ENCODE measurements at places on chromosomes 1 and 21.

DNA sequence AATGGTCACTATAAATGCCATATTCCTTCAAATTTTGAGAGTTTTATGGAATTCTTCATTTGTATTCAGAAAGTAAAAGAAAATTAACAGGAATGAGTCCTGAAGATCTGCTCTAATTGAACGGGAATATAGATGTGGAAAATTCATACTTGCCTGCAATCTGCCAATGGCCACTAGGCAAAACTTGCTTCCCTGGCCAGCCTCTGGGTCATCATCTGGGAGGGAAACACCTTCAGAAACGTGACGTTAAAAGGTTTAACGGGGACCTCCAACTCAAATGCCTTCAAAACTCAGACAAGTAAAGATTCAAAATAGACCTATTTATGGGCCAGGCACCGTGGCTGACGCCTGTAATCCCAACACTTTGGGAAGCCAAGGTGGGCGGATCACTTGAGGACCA, 21.7 kb upstream of the CTSK start:
- no peak overlapping the region for H3K27ac ChIP-seq
- H3K27me3 ChIP-seq: no peaks in the 10 kb centered on the region
- no peak for DNase-seq
- H3K4me3 ChIP-seq: no peak overlapping the region
- no peaks in the 10 kb centered on the region for H3K4me1 ChIP-seq

GRCh38 chr1:175128523-175128922, 60.9 kb downstream of the TNN start:
- no peak for DNase-seq
- no peak overlapping the region for H3K27ac ChIP-seq
- H3K36me3 ChIP-seq: no peaks in the 10 kb centered on the region
- no peaks in the 10 kb centered on the region for H3K4me1 ChIP-seq

GRCh38 chr1:233497679-233498078, 116.2 kb upstream of the KCNK1 start:
- no peaks in the 10 kb centered on the region for H3K36me3 ChIP-seq
- H3K27me3 ChIP-seq: peaks cover 27% of the 10 kb centered on the region
- no peak for DNase-seq
- H3K4me1 ChIP-seq: no peaks in the 10 kb centered on the region
- no peak overlapping the region for H3K27ac ChIP-seq

DNA sequence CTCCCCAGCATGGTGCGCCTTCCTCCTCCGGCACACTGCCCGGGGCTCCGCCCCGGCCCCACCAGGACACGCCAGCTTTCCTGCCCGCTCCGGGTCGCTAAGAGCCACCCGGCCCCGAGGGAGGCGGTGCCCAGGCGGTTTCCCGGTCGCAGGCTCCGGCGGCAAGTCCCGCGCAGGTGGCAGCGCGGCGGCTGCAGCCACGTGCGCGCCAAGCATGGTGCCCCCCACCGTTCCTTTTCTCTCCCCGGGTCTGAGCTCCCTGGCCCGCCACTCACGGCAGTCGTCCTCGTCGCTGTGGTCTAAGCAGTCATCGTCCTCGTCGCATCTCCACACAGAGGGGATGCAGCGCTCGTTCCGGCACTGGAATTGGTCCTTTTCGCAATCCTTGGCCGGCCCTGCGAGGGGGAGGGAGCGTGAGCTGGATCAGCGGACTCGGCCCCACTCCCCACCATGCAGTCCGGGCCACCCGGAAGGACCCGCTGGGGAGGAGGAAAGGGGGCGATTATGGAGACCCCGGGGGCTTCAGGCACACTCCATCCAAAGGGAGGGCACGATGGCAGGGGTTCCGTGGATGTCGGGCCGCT, 1.2 kb downstream of the LRP8 start:
- no peak for DNase-seq
- H3K27me3 ChIP-seq: no peaks in the 10 kb centered on the region
- peak overlapping the region; percentile 98 for H3K27ac ChIP-seq
- H3K4me3 ChIP-seq: peak overlapping the region; percentile 96

DNA sequence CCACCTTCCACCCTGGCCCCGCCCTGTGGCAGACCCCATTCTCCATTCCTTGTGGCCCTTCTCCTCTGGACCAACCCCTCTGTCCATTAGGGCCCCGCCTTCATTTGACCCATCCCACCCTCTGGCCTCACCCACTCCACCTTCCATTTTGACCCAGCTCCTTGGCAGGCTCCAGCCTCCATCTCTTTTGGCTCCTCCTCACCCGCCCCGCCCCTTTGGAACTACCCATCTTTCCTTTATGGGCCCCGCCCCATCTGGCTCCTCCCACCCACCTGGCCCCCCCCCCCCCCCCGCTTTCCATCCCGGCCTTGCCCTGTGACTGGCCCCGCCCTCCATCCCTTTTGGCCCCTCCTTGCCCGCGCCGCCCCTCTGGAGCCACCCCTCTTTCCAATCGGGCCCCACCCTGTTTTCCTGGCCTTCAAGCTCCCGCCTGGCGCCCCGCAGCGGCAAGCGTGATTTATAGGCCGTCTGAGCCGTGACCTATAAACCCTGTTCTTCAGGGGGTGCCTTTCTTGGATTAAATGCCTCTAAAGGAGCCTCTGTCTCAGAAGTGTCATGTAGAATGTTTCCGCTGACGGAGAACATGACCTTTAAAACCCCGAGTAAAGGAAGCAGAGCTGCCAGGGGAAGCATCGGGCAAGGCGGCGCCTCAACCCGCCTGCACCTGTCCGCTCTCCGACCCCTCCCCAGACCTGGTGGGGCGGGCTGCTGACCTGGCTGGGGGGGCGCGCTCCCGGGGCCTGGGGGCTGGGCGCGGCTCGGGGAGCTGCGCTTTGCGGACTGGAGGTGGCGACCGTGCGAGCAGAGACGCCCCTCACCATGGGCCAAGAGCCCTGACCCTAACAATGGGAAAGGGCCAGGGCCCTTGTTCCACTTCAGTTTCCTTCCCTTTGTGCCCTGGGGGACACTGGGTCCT, 178.0 kb downstream of the CAMTA1 start:
- H3K4me3 ChIP-seq: peak overlapping the region; percentile 52
- peak overlapping the region; percentile 76 for H3K27ac ChIP-seq
- peaks cover 63% of the 10 kb centered on the region for H3K27me3 ChIP-seq
- peak; percentile 78 for DNase-seq
- peaks cover 25% of the 10 kb centered on the region for H3K4me1 ChIP-seq

DNA sequence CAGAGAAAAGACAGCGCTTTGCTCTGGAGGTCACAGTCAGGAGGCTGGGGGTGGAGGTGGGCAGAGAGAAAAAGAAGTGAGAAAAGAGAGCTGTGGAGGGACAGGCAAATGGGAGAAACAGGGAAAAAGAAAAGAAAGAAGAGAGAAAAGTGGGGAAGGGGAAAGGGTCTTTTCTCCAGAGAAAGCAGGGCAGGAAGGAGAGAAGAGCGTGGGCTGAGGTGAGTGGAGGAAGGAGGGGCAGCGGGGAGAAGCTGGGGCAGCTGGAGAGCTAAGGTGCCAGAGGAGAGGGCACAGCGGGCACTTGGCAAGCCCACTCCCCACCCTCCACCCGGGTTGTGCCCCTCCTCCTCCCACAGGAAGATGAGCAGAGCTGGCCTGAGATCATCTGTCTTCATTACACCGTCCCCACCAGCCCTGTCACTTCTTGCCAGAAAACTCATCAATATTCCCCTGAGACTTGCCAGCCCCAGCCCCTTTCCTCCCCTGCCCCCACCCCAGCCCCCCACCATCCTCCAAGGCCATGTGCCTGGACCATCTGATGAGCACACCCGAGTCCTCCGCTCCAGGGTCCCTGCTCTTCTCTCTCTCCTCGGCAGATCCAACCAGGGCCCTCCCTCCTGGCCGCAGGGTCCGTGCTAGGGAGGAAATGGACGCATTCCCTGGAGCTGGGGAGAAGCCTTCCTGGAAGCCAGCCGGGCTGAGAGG, 17.0 kb upstream of the BLACAT1 start:
- no peak overlapping the region for H3K27ac ChIP-seq
- H3K4me3 ChIP-seq: no peak overlapping the region
- no peak for DNase-seq

DNA sequence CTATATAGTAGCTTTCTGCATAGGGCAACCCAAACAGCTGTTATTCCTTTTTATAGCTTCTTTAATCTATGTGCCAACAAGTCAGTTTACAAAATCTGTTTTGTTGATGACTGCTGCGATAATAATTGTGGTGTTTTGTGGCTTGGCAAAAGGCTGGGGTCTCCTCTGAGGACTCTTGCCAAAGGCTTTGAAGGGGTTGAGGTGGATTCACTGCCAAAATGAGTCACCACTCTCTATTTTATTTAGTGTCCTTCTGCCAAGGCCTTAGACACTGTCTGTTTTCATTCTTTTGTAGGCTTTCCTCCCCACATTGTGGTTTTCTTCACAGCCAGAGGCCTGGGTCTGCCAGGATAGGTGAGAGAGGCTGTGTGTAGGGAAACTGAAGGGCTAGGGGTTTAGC, 161.8 kb downstream of the NFIA start:
- H3K4me3 ChIP-seq: no peak overlapping the region
- no peak overlapping the region for H3K27ac ChIP-seq
- DNase-seq: no peak
- no peaks in the 10 kb centered on the region for H3K36me3 ChIP-seq
- H3K27me3 ChIP-seq: no peaks in the 10 kb centered on the region

DNA sequence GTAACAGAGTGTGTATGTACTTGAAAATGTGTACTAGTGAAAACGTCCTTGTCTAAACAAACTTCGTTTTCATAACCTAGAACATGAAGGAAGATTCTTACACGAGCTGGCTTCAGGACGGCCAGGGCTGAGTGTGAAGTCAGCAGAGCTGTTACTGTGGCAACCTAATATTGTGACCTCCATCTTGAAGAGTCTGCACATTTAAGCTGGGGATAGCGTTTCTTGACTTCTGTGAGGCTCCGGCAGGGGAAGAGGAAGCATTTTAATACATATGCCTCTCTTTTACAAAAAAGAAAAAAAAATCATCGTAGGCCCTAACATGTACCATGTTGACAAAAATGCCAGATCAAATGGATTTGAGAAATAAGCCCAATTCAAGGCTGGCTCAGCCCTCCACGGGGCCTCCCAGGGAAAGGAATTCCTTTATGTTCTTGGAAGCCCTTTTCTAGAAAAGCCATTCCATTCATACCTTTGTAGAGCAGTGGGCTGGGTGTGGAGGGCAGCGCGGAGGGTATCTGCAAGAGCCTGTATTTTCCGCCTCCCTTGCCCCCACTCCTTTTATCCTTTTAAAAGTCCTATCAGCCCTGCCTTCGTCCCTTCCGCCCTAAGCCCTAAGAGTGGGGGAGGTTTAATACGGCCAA, 51.1 kb downstream of the SIM2 start:
- DNase-seq: no peak
- H3K27ac ChIP-seq: no peak overlapping the region
- H3K4me1 ChIP-seq: peaks cover 12% of the 10 kb centered on the region
- H3K27me3 ChIP-seq: peaks cover 45% of the 10 kb centered on the region
- H3K36me3 ChIP-seq: peaks cover 30% of the 10 kb centered on the region

GRCh38 chr21:42080788-42081083, 9.6 kb downstream of the UMODL1 start:
- H3K36me3 ChIP-seq: no peaks in the 10 kb centered on the region
- H3K4me3 ChIP-seq: no peak overlapping the region
- no peaks in the 10 kb centered on the region for H3K4me1 ChIP-seq
- H3K27ac ChIP-seq: no peak overlapping the region

DNA sequence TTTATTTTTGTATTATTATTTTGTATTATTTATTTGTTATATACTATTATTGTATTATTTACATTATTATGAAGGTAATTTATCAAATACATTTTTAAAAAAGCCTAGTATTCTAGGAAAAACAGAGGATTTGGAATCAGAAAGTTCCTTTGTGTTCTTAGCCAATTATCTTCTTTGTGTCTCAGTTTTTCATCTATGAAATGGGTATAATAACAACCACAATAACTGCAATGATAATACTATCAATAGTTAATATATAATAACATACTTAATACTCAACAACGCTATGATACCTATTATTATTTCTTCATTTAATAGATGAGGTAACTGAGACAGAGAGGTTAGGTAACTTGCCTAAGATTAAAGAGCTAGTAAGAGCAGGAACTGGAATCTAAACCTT, 80.4 kb upstream of the GNG4 start:
- H3K4me1 ChIP-seq: peaks cover 3% of the 10 kb centered on the region
- H3K27me3 ChIP-seq: no peaks in the 10 kb centered on the region
- H3K4me3 ChIP-seq: no peak overlapping the region

GRCh38 chr1:57279909-57280666, 143.8 kb downstream of the DAB1 start:
- H3K27ac ChIP-seq: no peak overlapping the region
- no peak overlapping the region for H3K4me3 ChIP-seq
- DNase-seq: no peak
- no peaks in the 10 kb centered on the region for H3K27me3 ChIP-seq
- H3K36me3 ChIP-seq: no peaks in the 10 kb centered on the region

DNA sequence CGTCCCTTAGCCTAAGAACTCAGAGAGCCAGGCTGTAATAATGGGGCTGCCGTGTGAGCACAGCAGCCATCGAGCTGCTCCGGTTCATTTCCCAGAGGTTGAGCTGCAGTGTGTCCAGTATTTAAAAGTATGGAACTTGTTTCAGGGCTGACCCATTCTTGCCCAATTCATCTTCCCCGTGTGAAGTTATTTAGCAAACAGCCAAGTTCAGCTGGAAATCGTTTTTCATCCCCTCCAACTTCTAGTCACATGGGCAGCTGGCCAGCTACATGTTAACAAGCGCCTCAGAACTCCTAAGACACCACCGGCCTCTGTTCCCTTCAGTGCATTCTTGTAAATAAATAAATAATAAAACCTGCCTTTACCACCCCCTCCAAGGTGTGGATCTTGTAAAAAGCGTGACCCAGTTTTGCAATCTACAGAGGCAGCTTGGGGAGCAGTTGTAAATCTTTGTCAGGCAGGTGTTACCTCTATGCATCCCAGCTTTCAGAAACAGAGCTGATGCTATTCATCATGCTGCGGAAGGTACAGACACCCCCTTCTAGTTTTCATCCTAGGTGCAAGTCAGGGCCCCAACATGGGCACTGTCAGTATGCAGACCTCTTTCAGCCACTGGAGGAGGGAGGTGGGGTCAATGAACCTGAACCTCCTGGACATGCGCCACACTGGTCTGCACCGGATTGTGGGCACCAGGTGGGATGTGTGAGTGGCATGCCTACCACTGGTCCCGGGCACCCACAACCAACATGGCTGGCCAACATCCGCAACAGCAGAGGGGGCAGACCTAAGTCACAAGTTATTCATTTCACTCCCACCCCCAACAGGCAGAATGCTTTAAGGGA, 18.7 kb upstream of the KNCN start:
- H3K4me3 ChIP-seq: no peak overlapping the region
- H3K27ac ChIP-seq: no peak overlapping the region
- H3K4me1 ChIP-seq: peaks cover 2% of the 10 kb centered on the region
- H3K36me3 ChIP-seq: peaks cover 59% of the 10 kb centered on the region

GRCh38 chr1:85700422-85700821, 7.8 kb downstream of the ZNHIT6 start:
- H3K4me3 ChIP-seq: no peak overlapping the region
- H3K27ac ChIP-seq: no peak overlapping the region
- no peak for DNase-seq
- no peaks in the 10 kb centered on the region for H3K27me3 ChIP-seq

GRCh38 chr1:177793900-177794299, 176.0 kb downstream of the SEC16B start:
- no peaks in the 10 kb centered on the region for H3K27me3 ChIP-seq
- no peaks in the 10 kb centered on the region for H3K36me3 ChIP-seq
- DNase-seq: no peak
- no peak overlapping the region for H3K27ac ChIP-seq
- no peak overlapping the region for H3K4me3 ChIP-seq
- H3K4me1 ChIP-seq: no peaks in the 10 kb centered on the region
